ENCODE measurements at places on chromosomes 7 and 10.

DNA sequence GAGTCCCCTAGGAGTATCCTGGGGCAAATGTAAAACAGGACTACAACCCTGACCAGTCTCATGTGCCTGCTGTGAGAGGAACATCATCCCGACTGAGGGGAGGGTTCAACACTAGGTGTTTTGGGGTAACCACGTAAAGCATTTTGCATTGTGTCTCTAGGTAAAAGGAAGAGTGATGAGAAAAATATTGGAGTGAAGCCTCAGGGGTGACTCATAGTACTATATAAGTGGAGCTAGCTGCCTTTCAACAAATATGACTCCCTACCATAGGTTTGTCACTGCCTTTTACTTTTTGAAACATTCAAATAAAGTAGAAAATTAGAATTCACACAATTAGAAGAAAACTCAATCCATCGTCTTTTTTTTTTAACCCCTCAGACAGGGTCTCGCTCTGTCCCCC, 2.6 kb upstream of the CAMK2G start:
- DNase-seq: no peak

DNA sequence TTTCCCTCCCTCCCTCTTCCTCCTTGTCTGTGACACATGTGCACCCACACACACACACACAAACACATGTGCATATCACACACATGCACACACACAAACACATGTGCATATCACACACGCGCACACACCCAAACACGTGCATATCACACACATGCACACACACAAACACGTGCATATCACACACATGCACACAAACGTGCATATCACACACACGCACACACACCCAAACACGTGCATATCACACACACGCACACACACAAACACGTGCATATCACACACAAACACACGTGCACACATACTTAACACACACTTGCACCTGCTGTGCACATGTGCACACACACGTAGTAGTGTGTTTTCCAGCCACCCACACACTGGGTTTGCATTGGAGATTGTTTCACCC, 29.4 kb upstream of the KNDC1 start:
- DNase-seq: no peak

- DNase-seq: no peak
Observed at GRCh38 chr7:85074016-85074415, 112.8 kb downstream of the SEMA3D start.

GRCh38 chr7:55533729-55534080, 38.6 kb downstream of the VOPP1 start:
- no peak for DNase-seq

DNA sequence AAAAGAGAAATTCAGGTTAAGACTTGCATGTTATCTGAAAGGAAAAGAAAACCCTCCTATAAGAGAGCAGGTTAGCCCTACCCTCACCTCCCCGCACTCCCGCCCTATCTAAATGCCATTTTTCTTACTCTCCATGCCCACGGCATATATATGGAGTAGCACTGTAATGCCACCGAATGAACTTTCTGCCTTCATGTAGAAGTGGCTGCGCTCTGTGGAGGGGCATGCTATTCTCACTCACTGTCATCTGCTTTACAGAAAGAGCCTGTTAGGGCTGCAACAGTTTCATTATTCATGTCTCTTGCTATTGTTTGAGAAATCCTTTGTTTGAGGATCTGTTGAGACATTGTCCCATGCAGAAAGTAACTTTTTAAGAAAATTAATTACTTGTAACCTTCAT, 1190.6 kb downstream of the SORCS1 start:
- no peak for DNase-seq

- DNase-seq: no peak
Observed at GRCh38 chr10:99654390-99655175, 4.7 kb upstream of the ENTPD7 start.

DNA sequence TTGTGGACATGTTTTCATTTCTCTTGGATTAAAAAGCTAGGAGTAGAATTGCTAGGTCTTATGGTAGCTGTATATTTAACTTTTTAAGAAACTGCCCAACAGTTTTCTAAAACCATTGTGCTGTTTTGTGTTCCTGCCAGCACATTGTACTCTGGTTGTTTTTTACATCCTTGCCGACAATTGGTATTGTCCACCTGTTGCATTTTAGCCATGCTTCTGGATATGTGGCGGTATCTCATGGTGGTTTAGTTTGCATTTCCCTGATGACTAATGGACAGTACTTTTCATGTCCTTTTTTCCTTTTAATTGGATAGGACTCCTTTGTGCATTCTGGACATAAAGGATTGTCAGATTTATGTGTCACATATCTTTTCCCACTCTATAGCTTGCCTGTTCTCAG, 45.5 kb downstream of the STK17A start:
- no peak for DNase-seq

- no peak for DNase-seq
Observed at GRCh38 chr7:67760971-67761370, 764.3 kb downstream of the TYW1 start.

- DNase-seq: peak; percentile 49
Observed at GRCh38 chr7:2169923-2170575, 62.7 kb downstream of the MAD1L1 start.

- no peak for DNase-seq
Observed at GRCh38 chr7:91137788-91138368, 126.4 kb upstream of the FZD1 start.

All from ecto neural progenitor cell (in vitro differentiated cells).